Stimulated activated CD8-positive, alpha-beta memory T cell treated with anti-CD3 and anti-CD28 coated beads, Interleukin-4, amount 100 ng/mL, for 1 hour (primary cell): ENCODE measurements at places on chromosomes 5 and 9.

DNA sequence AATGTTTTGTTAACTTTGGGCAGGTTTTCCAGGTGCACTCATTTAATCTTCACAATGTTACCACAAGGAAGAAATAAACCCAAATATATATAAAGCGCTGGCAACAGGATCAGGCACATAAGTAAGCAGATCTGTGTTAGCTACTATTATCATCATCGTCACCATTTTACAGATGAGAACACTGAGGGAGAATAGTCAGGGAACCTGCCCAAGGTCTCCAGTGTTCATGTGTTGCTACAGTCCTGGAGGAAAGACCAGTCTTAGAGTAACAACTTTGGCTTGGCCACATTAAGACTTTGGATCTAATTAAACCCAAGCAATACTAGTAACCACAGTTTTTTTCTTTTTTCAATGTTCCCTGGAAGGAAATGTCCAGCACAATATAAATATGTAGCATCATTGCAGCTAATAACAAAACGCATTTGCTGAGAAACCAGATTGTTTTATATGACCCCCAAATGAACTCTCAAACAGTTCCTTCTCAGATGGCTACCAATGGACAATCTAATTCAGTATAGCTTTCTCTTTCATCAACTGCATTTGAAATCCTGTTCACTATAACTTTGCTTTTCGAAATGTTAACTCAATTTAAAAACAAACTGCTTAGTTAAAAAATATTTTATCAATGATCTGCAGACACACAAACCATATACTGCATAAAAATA lies 11.8 kb downstream of the NREP start:
- DNase-seq = no peak

DNA sequence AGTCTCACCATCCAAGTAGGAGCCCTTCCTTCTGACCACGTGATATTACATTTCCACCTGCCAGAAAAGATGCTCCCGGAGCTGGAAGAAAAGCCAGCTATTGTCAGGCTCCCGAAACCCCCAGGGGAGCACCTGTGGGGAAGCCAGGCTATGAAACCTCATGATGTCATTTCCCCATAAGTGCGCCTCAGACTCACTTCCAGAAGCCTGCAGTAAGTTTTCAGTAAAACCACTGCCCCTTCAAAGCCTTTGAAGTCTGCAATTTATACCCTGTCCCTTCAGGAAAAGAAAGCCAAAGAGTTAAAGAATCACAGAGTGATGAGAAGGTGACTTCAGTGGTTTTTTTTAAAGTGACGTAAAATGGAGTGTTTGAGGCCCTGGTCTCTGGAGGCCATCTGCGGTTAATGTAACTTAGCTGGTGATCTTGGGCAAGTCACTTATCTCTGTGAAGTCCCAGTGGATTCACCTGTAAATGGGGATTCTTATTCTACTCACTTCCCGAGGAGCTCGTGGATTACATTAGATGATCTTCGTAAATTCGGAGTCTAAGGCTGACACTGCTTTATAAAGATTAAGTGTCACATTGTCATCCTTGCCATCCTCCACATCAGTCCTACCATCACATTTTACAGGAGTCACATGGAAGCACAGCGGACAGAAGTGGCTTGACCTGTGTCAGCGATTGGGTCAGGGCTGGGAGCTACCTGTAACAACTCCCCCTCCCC lies 2.6 kb upstream of the SEMA6A start:
- DNase-seq = no peak

DNA sequence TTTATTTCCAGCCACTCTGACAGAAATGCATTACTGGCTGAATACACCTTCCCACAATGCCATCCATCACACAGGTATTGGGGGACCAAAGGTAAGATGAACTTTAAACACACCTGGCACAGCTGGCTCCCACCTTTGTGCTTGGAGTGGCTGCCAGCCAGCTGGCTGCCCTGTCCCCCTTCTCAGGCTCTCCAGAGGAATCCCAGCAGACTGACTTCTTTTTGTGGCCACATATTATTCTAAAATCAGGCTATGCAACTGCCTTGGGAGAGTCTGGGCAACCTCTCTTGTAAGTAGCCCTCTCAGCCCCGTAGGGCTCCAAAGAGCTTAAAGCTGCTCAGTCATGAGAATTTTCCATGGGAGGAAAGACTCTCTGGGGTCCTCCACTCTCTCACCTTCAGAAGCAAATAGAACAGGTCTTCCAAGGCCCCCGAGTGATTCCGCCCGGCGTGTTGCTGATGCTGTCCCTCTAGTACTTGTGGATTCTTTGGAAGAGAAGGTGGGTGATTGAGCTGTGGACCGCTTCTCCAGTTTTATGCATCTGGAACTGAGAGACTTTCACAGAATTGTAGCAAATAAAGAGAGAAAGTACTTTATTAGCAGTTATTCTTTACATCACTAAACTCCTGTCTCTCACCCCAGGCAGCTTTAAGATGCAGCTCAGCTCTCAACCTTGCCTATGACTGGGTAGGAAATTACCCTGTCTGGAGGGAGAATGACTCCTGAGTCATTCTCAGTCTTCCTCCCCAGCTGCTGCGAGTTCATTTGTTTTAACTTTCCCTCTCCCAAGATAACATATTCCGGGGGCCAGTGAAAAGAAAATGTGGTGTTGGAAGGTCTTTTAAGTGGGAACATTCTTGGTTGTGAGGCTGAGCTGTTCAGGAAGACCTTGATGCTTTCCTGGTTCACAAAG lies 159.4 kb upstream of the PITX1 start:
- DNase-seq = no peak

- no peak for DNase-seq
Measured at GRCh38 chr5:112772124-112772523, 34.4 kb downstream of the APC start.

GRCh38 chr9:20043461-20043860 lies 254.6 kb upstream of the SLC24A2 start:
- DNase-seq = no peak

DNA sequence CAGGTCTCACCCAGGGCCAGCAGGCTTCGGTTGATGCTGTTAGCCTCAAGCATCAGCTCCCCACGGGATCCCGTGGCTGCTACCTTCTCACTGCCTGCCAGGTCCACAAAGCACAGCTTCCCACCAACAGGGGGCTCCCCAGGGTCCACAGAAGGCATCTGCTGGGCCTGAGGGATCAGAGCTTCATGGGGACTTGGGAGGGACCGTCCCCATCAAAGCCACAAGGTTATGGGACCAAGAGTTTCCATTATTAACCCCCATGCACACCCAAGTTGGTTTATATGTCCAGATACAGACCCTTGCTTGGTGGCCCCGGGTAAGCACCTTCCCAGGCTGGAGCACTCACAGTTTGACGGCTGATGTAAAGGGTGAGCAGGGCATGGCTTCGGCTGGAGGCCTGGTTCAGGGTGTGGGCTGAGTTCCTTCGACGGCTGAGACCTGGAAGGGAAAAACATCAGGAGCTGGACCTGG lies 3.0 kb downstream of the KIF12 start:
- no peak for DNase-seq

DNA sequence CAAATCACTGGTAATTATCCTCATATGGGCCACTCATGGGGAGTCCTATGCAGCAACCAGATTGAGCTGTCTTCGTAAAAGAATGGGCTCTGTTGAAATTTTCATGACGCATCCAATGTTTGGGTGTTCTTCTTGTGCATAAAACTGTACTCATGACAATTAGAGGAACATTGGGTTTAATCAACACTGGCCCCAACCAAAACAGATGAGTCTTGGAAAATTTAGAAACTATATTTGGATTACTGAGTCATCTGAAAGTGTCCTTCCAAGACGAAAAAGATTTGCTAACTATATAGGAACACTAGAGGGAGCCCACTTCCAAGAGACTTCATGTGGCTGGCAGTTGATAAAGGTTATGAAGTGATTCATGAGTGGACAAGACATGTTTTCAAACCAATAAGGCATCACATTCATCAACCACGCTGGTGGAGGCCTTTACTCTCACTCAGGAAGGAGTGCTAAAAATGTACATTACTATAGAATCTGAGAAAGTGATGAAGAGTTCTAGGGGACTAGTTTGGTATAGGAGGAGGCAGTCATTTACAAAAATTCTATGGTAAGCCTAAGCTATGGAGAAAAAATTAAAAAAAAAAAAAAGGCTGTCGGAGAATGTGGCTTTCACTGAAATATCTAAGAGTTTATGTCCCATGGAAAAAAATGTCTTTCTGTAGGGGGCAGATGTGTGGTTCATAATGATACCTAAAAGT lies 313.5 kb downstream of the PRDM9 start:
- DNase-seq = no peak

DNA sequence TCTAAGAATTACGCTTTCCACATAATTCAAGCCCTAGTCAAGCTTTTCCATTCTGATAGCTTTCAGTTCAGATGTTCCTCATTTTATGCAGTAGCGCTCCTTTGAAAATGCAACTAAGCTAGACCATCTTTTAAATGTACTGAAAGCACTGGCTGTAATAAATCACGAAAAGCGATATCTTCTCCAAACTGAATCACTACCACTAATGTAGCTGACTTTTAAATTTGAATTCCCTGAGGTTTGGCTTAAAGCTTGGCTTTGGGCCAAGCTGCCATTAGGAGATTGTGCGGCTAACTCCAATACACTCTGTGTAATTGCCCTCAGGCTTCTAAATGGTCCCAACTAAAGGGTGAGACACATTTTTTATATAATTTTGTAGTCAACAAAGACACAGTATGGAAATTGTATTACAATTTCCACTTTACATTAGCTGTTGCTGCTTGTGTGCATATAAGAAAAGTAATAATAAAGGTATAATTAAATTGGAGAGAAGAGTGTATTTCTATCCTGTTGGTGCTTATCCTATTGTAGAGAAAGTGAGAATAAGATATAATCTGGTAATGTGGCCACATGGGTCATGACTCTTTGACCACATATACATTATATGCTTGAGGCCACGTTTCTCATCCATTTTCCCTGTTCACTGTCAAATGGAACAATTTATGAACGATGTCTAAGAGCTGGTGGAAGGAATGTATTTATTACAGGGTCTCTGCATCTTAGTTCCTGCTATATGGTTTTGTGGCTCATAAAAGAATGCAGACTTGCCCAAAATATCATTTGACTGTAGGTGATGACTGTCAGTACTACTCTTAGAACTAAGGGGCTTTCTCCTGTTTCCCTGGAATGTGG lies 118.7 kb upstream of the TAF11L2 start:
- no peak for DNase-seq

DNA sequence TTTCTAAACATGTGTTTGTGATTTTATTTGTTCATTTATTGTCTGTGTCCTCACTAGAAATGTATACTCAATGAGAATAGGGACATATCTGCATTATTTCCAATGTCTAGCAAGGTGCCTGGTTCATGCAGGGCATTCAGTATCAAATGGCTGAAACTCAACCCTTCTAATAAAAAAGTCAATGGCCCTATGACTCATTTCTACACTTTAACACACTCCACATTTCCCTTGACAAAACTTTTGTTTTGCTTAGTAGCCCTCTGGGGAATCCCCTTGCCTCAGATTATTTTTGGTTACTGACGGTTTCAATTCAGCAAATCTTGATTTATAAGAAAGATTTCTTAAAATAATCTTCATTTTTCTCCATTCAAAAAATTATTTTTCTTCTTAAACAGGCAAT lies 206.0 kb upstream of the DMRTA1 start:
- no peak for DNase-seq
